Activated CD8-positive, alpha-beta memory T cell treated with anti-CD3 and anti-CD28 coated beads for 1 hour (primary cell): ENCODE measurements at places on chromosomes 3 and 15.

DNA sequence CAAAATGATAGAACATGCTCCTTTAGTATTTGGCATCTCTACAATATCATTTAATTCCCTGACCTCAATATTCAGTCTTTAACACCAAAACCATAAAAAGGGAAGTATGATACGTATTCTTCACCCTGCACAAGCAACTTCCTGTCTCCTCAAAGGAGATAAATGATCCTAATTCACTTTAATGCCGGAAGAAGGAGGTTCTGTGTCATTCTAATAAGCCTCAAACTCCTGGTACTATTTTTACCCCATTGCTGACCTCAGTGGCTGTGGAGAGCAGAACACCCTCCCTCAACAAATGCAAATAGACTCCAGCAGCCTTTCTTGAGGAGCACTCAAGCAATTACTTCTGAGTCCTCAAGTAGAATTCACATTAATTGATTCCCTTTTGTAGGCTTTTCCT lies 173.3 kb downstream of the TMEM108 start:
- no peak for DNase-seq

DNA sequence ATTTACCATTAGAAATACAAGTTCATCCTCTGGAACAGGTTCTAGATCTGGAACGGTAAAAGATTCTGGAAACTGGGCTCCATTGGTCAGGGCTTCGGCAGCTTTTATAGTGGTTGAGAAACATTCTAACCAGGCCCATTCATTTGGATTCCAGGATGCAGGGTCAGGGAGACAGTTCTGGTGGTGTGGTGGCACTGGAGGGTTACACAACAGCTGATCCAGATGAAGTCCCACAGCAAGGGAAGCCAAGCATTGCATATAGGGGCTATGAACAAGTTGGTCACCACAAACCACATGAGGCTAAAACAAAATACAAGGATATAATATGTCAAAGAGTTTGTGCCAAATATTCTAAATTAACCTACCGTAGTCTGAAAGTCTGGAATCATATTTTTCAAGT lies 43.0 kb downstream of the FBXL22 start:
- DNase-seq: no peak

DNA sequence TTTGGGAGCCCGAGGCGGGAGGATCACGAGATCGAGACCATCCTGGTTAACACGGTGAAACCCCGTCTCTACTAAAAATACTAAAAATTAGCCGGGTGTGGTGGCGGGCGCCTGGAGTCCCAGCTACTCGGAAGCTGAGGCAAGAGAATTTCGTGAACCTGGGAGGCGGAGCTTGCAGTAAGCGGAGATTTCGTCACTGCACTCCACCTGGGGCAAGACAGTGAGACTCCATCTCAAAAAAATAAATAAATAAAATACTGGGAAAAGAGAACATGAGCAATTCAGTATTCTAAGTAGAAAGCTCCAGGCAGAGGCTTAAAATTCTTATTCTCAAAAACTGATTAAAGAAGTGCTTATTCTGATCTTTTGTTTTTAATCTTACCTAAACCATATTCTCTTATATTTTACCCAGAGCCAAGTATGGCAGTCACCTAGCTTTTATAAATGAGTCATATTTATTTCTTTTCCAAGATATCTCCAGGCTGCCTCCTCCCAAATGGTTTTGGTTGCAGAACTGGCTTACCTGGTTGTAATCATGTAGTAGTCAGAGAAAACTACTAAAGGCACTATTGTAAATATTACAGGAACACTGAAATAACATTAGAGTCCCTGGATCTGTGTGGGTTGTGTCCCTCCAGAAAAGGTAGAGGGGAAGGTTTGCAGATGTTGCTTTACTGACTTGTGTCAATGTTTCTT lies 45.8 kb upstream of the DYNC1LI1 start:
- DNase-seq: no peak

DNA sequence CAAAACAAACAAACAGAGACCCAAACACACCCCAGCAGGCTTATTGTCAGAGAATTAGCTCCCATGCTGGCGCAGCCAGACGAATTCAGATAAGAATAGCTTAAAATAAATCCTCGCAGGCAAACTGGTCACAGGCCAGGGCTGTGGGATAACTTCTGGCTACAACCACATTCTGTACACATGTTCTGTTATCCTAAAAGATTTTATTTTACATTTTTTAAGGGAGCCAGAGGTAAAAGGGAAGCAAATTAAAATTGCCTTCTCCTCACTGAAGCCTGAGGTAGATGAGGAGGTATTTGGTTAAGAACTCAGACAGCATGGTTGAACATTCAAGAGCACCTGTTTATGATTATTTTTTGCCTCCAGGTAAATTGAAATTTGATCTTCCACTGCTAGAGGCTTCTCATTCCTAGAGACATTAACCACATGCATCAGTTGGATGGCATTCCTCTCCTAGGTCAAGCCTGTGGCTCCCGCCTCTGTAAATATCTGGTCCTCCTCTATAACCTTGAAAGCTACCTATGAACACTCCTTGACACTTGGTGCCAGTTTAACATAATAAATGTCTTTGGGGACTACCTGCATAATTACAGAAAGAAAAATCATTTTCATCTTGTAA lies 190.3 kb downstream of the SATB1 start:
- no peak for DNase-seq

DNA sequence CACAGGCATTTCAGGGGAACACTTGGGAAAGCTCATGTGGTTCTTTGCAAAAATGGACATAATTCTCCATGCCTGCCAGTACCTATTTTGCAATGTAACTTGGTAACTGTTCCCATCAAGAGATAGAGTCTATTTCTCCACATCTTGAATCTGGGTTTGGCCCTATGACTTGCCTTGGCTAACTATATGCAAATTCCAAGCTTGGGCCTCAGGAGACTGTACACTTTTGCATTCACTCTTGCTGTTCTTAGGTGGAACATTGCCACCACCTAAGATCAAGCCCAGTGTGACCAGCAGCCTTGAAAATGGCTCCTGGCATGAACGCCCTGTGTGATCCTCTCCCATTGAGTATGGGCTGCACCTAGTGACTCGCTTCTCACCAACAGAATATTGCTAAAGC lies 19.8 kb upstream of the SMAD6 start:
- no peak for DNase-seq

DNA sequence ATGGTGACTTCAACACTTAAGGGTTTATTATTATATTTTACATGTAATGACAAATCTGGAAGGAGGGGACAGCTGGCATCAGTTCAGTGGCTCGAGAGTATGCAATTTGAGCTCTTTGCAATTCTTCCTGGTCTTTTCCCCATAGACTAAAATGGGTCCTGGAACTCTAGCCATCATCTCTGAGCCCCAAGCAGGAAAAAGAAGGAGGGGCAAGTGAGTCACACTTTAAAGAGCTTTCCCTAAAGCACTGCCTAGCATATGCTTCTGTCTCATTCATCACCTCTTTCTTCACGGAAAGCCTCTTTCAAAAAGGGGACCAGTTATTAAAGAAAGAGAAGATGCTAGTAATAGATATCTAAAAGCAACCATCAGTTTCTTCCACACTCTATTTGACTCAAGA lies 466.3 kb downstream of the ZIC1 start:
- DNase-seq: no peak
